HFFc6 (cell line): ENCODE measurements at places on chromosomes 13 and 19.

DNA sequence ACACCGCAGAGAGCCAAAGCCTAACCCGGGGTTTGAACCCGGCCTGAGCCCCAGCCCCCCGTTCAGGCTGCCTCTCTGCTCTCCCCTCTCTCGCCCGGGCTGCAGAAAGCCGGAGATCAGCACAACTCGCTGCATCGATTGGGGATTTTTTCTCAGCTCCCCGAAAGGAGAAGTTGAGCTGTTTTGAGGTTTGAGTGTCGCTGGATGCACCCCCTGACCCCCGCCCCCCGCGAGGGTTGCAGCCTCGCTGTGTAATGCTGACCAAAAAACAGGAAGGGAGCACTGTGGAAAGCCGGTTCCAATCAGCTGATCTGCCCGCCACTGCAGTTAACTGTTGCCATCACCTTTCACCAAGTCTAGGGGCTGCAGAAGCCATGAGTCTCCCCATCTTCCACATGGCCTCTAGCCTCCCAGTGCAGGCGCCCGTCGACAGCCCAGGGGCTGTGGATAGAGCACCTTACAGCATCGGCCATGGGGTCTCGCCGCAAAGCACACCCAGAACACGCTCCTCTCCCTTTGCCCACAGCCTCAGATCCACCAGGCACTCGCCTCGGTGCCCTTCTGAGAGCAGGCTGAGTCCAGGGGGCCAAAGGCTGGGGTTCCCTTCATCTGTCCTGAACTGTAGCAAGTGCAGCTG lies 34.5 kb downstream of the MYO9B start:
- DNase-seq, result no peak

DNA sequence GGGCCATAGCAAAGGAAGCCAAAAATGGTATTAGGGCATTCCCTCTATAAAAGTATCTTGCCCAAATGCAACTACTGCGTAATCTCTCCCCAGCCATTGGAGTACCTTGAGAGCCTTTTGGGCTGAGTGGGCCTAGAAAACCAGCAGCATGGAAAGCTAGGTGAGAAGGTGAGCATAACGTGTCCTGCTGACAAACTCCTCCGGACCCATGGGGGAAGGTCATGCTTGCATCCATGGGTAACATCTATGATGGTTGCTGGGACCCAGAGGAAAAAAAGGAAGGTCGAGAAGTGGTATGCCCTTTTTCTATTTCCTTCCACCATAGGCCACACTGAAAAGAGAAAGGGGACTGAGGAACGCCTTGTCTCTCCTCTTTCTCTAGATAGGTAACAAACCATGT lies 57.4 kb downstream of the ZNF728 start:
- DNase-seq, result no peak

- peak; percentile 91 for DNase-seq
Observed at GRCh38 chr13:30119476-30119875, 187.9 kb downstream of the KATNAL1 start.

DNA sequence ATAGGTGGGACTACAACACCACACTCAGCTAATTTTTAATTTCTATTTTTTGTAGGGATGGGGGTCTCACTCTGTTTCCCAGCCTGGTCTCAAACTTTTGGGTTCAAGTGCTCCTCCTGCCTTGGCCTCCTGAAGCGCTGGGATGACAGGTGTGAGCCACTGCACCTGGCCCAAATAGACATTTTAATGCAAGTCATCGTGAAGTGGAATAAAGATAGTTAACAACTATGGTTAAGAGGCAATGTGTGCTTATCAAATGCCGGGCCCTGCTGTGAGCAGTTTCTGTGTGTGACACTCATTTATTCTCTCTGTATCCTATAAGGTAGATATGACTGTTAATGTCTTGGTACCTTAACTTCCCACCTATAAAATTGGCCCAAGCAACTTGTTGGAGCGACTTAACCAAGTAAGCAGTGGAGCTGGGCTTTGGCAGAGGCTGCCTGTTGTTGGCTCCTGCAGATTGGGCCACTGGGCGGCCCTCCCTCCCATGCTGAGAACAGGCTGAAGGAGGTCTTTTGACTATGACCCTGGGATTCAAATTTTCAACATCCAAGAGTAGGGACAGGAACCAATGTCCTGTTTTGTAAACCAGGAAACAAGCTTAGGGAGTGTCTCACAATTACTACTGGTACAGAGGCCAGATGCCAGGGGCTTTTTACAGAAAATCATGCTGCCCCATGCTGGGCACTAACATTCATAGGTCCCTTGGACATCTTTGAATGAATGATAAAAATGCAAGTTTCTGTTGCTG lies 450.7 kb downstream of the TSHZ3 start:
- no peak for DNase-seq

DNA sequence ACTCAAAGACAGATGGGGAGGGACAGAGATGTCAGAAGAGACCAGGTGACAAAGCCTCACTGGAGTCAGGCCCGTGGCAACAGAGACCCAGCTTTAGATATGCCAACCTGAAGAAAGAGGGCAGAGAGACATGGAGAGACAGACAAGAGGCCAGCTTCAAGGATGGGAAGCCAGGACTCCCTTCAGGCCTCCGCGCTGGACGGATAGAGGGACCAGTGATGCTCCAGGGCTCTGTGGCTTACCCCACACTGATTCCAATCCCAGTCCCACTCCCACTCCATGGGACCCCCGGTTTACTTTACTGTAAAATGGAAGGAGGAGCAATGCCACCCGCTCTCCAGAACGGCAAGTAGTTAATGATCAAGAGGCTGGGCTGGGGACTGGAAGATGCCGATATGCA lies 1.7 kb upstream of the ETV2 start:
- no peak for DNase-seq

GRCh38 chr19:6800991-6801484 lies 28.5 kb downstream of the VAV1 start:
- peak; percentile 46 for DNase-seq

DNA sequence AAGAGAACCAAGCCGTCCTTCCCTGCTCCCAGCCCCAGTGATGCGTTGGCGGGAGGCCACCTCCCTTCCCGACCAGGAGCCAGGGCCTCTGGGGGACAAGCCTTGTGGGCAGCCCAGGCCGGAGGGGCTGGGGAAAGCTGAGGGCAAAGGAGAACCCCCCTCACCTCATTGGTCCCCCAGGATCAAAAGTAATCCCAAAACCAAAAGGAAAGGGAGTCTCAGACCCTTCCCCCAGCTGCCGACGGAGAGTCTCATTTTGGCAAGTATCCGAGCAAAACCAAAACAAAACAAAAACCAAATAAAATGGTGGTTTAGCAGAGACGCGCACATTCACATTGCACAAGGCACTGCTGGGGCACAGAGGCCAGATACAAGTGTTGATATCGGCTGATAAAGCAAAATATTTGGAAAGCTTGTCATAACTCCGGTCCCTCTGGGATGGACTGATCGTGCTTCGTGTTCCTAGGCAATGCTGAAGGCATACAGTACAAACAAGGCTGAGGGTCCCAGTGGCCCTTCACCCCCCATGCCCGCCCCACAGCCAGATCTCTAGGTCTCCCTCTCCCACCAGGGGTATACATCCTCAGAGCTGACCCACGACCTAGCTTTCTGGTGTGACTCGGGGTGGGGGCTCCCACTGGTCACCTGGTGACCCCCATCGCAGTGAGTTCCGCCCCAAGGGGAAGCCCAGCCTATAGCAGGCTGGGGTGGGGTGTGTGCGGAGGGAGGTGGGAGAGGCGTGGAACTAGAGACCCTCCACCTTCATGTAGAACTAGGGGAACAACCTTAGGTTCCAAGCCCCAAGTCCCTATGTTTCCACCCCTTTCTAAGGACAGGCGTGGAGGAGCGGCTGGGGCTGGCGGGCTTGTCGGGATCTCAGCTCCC lies 2.1 kb downstream of the CEBPA start:
- no peak for DNase-seq

- peak; percentile 2 for DNase-seq
Observed at GRCh38 chr13:45833663-45834375, 17.7 kb downstream of the SIAH3 start.

GRCh38 chr19:45275370-45275971 lies 24.4 kb downstream of the MARK4 start:
- no peak for DNase-seq

DNA sequence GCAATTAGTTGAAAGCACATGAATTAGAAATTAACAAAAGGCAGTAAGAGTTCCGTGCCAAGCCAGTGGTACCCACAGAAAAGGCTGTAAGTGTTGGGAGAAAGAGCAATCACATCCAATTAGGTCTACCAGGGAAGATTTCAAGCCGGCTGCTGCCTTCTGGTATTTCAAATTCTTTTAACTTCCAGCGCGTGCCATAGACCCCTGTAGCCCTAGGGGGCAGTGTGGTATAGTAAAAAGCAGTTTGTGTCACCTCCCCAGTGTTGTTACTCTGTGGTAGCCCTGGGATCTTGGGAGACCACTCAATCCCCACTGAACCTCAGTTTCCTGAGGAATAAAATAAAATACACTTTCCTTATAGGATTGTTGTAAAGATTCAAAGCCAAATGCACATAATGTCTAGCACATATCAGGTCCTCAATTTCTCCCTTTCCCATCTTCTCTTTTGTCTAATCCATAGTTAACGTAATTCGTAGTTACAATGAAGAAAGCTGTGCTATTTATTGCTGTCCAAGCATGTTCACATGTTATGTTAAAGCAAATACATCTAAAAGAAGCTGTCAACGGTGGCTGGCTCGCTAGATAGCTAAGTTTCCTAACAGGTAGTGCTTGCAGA lies 230.2 kb downstream of the TDRD3 start:
- peak; percentile 15 for DNase-seq

DNA sequence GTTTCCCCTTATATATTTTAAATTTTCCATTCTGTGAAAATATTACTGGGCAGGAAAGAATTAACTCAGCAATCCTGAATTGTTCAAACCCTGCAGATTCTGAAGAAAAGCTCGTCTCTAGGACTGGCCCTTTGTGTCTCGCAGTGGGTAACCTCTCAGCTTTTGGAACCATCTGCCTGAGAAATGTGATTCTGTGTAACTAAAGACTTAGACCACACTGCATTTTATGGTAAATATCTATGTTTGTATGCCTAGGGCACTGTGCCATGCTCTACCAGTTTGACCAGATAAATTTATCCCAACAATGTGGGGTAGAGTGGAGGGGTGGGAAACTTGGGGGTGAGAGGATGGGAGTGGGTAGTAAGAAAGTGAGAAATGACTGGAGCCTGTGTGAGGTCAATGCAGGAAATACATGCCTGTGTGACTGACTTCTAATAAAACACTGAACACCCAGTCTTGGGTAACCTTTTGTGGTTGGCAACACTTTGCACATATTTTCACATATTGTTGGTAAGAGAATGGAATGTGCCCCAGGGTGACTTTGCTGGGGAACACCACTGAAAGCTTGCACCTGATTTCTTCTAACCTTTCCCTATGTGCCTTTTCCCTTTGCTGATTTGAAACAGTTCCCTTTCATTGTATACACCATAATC lies 1181.9 kb downstream of the OLFM4 start:
- DNase-seq, result no peak

- DNase-seq, result no peak
Observed at GRCh38 chr13:41944229-41944628, 16.7 kb downstream of the VWA8 start.

GRCh38 chr13:21310220-21310619 lies 133.8 kb downstream of the MRPL57 start:
- peak; percentile 11 for DNase-seq

- no peak for DNase-seq
Observed at GRCh38 chr19:609004-609346, 19.3 kb downstream of the HCN2 start.

DNA sequence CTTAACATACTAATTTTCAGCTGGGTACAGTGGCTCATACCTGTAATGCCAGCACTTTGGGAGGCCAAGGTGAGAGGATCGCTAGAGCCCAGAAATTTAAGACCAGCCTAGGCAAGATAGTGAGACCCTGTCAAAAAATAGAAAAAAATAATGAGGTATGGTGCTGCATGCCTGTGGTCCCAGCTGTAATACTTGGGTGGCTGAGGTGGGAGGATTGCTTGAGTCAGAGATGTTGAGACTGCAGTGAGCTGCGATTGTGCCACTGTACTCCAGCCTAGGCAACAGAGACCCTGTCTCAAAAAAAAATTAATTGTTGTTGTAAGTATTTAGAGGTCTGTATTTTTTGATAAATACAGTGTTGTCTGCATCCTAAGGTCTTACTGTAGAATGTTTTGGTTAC lies 66.8 kb downstream of the FNDC3A start:
- DNase-seq, result peak; percentile 21

GRCh38 chr19:47633517-47633916 lies 24.6 kb downstream of the BICRA start:
- DNase-seq, result no peak

- no peak for DNase-seq
Observed at GRCh38 chr19:12984143-12984627, 11.1 kb upstream of the NFIX start.

GRCh38 chr19:2602391-2603181 lies 99.9 kb downstream of the GNG7 start:
- peak; percentile 92 for DNase-seq

- no peak for DNase-seq
Observed at GRCh38 chr13:51066091-51066831, 44.8 kb downstream of the C13orf42 start.

- DNase-seq, result peak; percentile 25
Observed at GRCh38 chr19:4391306-4391693, 9.0 kb downstream of the SH3GL1 start.
